Renal cortex interstitium (tissue), 15 donors: ENCODE measurements at places on chromosomes 3 and 15. TPM values are rescaled to one million over a fixed set of nuclear protein-coding genes. Genes with fewer than 3 reads are reported as not detected.

The C2CD4A gene
- 0.29 TPM for polyA plus RNA-seq

The DISP2 gene
- 0.42 TPM for polyA plus RNA-seq

The CRTC3 gene
- polyA plus RNA-seq: 32.5 TPM

The KLHL6 gene
- 1.2 TPM for polyA plus RNA-seq

The CIB2 gene
- 38.4 TPM for polyA plus RNA-seq

The TEX55 gene
- polyA plus RNA-seq: not detected

The ANKUB1 gene
- polyA plus RNA-seq: 0.17 TPM

The SLC12A1 gene
- polyA plus RNA-seq: 230 TPM

The HESX1 gene
- polyA plus RNA-seq: 4.7 TPM

The CACNA2D3 gene
- polyA plus RNA-seq: 1.7 TPM

The PEX5L gene
- polyA plus RNA-seq: 0.31 TPM
